ENCODE measurements at places on chromosomes 11 and 22.

DNA sequence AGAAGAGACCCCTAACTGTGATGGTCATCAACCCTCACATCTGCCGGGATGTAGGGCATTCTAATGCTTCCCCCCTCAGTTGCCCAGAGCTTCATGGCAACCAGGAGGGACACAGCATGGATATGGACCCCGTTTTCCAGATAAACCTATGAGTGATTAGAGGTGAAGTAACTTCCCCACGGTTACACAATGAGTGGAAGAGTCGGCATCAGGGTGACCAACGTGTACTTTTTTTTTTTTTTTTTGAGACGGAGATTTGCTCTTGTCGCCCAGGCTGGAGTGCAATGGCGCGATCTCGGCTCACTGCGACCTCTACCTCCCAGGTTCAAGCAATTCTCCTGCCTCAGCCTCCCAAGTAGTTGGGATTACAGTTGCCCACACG is 25.0 kb downstream of the TXN2 start:
- no peak for DNase-seq

- no peak for DNase-seq
Measured at GRCh38 chr11:898143-898511, 12.5 kb downstream of the CHID1 start.

DNA sequence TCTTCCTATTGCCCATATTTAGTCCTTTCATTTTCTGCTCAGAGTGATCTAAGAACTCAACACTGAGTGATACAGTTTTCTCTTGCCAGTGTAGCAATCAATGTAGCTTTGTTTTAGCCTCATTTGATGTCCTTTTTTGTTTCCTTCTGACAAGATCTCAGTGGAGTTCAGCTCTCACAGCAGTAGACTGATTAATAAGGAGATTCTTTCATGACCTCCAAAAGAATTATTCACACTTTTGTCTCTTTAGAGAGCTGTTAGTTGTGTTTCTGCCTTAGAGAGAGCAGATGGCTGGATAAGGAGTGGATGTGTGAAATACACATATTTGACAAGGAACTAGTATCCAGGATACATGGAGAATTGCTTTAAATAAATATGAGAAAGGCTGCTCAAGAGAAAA is 6.6 kb upstream of the TMEM225 start:
- DNase-seq = no peak

- DNase-seq = no peak
Measured at GRCh38 chr22:50316114-50317065, 8.9 kb upstream of the PLXNB2 start.

- no peak for DNase-seq
Measured at GRCh38 chr22:37229012-37229804, 14.9 kb downstream of the RAC2 start.

GRCh38 chr11:125192183-125192582 is 27.6 kb downstream of the PKNOX2 start:
- no peak for DNase-seq

DNA sequence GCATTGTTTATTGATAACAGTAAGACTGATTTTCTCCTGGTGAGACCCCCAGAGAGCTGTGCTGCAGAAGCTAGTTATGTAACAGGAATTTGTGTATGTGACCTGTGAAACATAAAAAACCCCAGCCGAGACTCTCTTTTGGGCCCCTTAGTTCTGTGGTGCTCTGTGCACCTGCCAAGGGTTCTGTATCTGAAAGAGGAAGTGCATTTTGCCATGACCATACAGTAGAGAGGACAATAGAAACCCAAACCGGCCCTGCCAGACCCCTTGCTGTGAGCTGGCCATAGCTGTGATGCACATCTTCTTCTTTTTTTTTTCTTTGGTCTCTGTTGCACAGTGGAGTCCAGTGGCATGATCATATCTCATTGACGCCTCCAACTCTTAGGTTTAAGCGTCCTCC is 31.4 kb upstream of the APOL5 start:
- no peak for DNase-seq

DNA sequence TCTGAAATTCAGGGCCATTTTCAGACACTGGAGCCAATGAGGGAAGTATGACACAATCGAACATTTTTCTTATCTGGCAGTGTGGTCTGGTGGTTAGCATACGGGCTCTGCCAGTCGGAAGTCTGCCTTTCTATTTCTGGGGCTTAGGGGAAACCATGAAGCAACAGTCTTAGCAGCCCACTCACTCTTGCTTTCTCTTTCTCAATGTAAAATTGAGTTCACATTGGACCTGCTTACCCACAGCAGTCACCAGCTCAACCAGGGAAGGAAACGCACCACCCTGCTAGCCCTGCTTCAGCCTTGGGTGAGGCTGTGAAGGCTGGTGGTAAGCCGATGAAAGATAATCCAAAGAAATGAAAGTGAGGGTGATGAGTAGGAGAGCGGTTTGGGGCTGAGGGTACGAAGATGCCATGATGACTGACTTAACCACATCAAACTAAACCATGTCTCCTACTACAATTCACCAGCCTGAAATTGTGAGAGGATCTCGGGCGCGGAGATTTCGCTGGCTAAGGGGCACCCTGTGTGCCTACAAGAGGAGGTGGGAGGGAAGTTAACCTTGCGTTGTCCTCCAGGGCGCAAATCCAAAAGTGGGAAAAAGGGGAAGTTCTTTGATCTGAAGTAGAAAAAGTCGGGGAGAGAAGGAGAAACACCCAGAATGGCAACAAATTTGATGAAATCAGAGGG is 2.0 kb upstream of the LMO2 start:
- peak; percentile 64 for DNase-seq

DNA sequence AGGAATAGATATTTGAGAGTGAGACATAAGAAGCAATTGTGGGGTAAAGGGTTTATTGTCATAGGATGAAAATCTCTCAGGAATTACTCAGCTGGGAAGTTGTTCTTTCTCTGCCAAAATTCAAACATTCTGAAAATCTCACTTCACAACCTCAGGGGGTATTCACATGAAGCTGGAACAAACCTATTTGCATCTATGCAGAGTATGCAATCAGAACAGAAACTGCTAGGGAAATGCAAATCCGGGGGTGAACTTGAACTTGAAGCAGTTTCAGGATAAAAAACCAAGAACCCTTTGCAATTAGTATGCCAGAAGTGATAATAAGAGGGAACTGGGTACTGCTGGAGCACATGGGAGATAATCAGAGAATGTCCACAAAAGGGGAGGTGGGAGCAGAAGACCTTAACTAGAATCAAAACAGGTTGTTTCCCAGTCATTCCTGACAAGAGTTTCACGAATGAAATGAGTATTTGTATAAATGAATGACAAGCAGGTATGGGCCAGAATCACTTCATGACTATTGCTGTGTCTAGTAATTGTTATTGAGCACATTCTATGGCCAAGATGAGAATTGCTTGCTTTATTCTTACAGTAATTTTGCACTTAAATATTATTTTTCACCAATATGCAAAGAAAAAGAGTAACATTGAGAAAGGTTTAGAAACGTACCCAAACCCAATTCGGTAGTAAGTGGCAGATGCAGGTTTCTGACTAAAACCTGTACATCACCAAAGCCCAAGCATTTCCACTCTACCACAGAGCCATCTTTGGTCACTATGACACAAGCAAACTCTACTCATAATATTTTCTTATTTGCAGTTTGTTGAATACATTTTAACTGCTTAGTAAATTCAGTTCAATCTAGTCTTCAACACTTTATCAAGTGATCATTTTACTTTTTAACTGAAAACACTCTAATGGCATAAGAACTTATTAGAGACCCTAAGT is 61.8 kb upstream of the UBASH3B start:
- DNase-seq = no peak

- no peak for DNase-seq
Measured at GRCh38 chr22:44689173-44689572, 12.8 kb upstream of the PRR5 start.

DNA sequence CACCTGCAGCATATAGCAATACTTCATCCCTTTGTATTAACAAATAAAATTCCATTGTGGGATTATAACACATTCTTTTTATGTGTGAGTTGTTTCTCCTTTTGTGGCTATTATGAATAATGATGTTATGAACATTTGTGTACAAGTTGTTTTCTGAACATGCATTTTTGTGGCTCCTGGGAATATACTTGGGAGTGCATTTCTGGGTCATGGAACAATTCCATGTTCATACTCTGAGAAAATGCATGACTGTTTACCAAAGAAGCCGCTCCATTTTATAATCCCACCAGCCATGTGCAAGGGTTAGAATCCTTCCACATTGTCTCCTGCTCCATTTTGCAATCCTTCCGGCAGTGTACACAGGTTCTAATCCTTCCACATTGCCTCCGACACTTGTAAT is 713.8 kb downstream of the TBC1D22A start:
- DNase-seq = no peak

DNA sequence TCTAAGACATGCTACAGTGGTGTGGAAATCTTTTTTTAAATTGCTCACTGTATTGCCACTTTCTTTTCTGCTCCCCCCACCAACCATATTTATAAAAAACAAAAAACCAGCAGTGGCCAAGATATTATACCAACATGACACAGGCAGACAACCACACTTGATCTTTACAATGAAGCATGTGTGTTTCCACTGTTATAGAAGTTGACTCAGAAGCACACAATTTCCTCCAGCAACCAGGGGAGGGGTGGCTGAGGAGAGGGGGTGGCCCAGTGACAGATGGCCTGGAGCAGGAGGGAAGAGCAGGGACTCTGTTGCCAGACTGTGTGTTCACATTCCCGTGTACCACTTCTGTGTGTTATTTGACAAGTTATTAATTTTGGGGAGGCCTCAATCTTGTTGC is 14.8 kb downstream of the CD59 start:
- DNase-seq = no peak

All from stimulated activated CD8-positive, alpha-beta memory T cell treated with anti-CD3 and anti-CD28 coated beads, Interleukin-4, amount 100 ng/mL, for 24 hours (primary cell).